GM12878 (cell line): ENCODE measurements at places on chromosomes 5 and 9. TPM values are rescaled to one million over a fixed set of nuclear protein-coding genes. Genes with fewer than 3 reads are reported as not detected.

The SMIM33 gene
- total RNA-seq, result not detected in 2 replicates

The SPATA31A3 gene
- not detected in 2 replicates for total RNA-seq

The ERCC6L2 gene
- total RNA-seq, result 25.2 and 27.1 TPM in 2 replicates

The GARNL3 gene
- total RNA-seq, result 9.4 and 9.8 TPM in 2 replicates

DNA sequence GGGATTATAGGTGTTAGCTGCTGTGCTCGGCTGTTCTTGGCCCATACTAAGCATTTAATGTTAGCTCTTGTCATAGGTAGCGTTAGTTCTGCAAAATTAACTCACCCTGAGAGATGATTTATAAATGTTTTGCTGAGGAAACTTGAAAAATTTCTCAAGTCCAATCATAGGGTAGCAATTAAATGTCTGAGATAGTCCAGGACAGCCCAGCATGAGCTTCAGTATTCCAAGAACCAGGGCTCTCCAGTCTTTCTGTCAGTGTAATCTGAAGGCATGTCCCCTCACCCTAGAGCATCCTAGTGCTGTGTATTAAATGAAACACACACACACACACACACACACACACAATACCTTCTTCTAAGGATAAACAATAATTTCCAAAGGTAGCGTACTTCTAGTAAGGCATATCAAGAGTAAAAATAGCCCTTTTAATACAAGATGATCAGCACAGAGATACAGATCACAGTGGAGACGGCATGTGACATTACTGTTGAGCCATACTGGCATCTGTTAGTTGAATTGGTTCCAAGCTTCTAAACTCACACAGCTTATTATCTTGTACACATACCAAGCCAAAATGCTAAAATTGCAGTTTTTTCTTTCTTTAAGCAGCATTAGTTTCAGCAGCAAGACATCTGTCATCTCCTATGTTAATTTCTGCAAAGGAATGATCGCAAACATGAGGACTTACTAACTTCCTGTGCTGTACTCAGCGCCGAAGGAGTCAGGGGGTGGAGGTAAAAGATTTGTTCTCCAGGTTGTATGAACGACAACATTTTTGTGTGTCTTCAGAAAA is 46.3 kb upstream of the JMY start:
- no peak overlapping the region for H3K27ac ChIP-seq
- H3K27me3 ChIP-seq, result no peaks in the 10 kb centered on the region
- no peak for DNase-seq
- no peaks in the 10 kb centered on the region for H3K4me1 ChIP-seq

GRCh38 chr5:61687371-61687770 is 355.3 kb downstream of the ZSWIM6 start:
- H3K4me3 ChIP-seq, result no peak overlapping the region
- no peaks in the 10 kb centered on the region for H3K27me3 ChIP-seq
- H3K36me3 ChIP-seq, result no peaks in the 10 kb centered on the region
- no peaks in the 10 kb centered on the region for H3K4me1 ChIP-seq
- no peak overlapping the region for H3K27ac ChIP-seq

DNA sequence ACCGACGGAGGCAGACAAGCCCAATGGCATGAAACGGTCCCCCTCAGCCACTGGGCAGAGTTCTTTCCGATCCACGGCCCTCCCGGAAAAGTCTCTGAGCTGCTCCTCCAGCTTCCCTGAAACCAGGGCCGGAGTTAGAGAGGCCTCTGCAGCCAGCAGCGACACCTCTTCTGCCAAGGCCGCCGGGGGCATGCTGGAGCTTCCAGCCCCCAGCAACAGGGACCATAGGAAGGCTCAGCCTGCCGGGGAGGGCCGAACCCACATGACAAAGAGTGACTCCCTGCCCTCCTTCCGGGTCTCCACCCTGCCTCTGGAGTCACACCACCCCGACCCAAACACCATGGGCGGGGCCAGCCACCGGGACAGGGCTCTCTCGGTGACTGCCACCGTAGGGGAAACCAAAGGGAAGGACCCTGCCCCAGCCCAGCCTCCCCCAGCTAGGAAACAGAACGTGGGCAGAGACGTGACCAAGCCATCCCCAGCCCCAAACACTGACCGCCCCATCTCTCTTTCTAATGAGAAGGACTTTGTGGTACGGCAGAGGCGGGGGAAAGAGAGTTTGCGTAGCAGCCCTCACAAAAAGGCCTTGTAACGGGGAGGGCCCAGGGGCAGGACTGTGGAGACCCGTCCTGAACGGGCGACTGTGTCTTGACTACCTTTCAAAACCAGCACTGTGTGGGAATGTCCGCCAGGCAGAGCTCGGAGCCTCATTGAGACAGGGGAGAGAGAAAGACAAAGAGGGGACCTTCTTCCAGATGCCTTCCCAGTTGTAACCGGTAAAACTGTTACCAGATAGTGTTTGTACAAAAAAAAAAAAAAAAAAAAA is 29.9 kb downstream of the CD180 start:
- peak overlapping the region; percentile 37 for H3K27ac ChIP-seq
- H3K4me1 ChIP-seq, result peaks cover 8% of the 10 kb centered on the region
- no peaks in the 10 kb centered on the region for H3K36me3 ChIP-seq
- no peaks in the 10 kb centered on the region for H3K27me3 ChIP-seq

DNA sequence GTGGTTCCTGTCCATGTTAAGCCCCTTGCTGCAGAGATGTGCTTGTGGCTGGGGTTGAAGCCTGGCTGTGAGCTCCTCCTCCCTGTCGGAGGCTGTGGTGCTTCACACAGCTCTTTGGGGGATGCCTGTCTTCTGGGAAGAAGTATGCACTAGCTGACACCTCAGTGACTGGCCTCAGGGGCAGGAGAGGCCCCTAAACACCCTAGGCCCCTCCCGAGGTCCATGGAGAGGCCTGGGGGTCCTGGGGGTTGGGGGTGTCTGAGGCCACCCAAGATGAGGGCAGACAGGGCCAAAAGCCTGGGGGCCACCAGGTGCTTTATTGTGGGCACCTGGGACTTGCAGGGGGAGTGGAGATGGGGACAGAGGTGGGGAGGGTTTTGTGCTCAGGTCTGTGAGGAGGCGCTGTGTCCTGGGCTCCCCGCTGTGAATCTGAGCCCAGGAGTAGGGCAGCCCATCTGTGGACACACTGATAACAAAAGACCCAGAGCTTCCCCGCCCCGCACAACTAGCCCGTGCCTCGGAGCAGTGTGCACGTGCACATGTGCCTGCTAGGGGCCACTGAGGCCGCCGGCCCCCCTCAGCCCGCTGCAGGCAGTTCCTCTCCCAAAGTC is 92.0 kb downstream of the PHF2 start:
- no peaks in the 10 kb centered on the region for H3K27me3 ChIP-seq
- no peak overlapping the region for H3K4me3 ChIP-seq
- DNase-seq, result no peak
- H3K4me1 ChIP-seq, result no peaks in the 10 kb centered on the region

DNA sequence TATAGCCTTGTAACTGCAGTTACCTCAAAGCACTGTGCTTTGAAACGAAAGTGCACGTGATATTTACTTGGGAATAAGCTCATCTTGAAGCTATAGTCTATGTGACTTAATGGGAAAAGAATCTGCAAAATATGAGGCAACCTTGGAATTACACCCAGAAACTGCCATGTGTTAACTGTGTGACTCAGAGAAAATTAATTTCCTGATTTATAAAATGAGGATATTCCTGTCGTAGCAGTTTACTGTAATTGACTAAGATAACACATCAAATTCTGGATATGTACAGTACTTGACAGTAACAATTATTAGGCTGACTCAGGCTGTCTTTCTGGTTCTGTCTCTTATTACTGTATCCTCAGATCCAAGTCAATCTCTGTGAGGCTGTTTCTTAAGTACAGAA is 1079.9 kb upstream of the ACO1 start:
- DNase-seq, result no peak
- H3K4me1 ChIP-seq, result peaks cover 4% of the 10 kb centered on the region; the same call in 1 of the 2 replicates
- no peaks in the 10 kb centered on the region for H3K36me3 ChIP-seq
- no peak overlapping the region for H3K4me3 ChIP-seq

- no peaks in the 10 kb centered on the region; the same call in 1 of the 2 replicates for H3K4me1 ChIP-seq
- H3K36me3 ChIP-seq, result no peaks in the 10 kb centered on the region
- H3K27me3 ChIP-seq, result no peaks in the 10 kb centered on the region
- no peak for DNase-seq
- no peak overlapping the region for H3K4me3 ChIP-seq
These were observed 10.8 kb upstream of the PLIN2 start for GRCh38 chr9:19138084-19138483.

DNA sequence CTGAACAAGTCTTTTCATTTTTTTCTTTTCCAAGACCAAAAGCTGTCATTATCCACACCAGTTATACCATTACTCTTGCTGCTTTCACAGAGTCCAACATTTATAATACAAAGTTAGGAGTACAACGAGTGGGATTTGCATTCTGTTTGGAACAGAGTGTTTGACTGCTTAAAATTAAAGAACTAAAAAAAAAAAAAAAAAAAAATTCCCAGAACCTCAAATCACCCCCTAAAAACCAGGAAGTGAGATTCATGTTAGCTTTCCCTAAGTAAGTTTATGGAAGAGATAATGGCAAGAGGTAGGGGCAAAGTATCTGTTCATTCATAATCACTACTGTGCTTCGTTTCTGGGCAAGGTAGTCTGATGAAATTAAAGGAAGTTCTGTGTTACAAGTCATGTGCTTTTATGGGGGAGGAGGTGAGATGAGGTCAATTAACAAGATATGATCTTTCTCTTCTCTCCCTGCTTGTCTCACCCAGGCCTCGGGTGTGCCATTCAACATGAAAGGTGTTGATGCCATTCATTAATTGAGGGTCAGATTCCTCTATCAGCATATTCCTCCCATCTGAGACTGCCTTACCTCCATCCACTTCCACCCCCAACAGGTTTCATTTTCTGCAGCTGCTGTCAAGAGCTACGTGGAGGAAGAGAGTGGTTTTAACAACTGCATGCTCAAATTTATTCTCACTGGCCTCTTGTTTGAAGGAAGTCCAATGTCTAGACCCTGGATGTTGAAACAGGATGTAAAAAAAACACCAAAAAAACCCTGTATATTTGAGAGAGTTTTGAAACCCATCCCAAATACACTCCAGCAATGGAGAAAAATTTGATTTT is 58.1 kb downstream of the MARCHF3 start:
- H3K4me3 ChIP-seq, result no peak overlapping the region
- peak; percentile 76 for DNase-seq
- peak overlapping the region; percentile 78 for H3K27ac ChIP-seq
- H3K4me1 ChIP-seq, result peaks cover 34% of the 10 kb centered on the region
- H3K27me3 ChIP-seq, result no peaks in the 10 kb centered on the region

DNA sequence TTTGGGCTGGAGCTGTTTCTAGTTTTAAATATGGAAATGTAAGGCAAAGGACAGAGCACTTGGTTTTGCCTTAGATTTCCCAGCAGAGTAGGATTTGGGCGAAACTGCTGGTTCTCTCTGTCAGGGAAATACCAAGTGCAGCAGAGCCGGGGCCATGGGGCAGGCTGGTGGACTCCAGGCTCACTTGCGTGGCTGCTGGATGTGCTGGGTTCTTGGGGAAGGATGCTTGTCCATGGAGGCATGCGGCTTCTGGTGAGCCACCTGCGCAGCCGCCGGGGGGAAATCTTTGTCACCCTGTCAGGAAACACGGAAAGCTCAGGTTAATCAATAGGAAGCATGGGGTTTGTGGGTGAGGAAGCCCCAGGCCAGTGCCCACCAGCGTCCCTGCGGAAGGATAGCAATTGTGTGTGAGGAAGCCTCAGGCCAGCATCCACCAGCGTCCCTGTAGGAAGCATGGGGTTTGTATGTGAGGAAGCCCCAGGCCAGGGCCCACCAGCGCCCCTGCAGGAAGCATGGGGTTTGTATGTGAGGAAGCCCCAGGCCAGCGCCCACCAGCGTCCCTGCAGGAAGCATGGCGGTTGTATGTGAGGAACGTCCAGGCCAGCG is 80.1 kb downstream of the DAP start:
- no peaks in the 10 kb centered on the region for H3K27me3 ChIP-seq
- no peak overlapping the region for H3K4me3 ChIP-seq
- peaks cover 17% of the 10 kb centered on the region for H3K4me1 ChIP-seq

- no peak for DNase-seq
- H3K27me3 ChIP-seq, result no peaks in the 10 kb centered on the region
- H3K4me3 ChIP-seq, result no peak overlapping the region
- H3K27ac ChIP-seq, result no peak overlapping the region
- H3K4me1 ChIP-seq, result no peaks in the 10 kb centered on the region; the same call in 1 of the 2 replicates
These were observed 434.7 kb downstream of the DTWD2 start for GRCh38 chr5:118553662-118554061.

- H3K4me3 ChIP-seq, result peak overlapping the region; percentile 7; the same call in 1 of the 2 replicates
- peaks cover 62% of the 10 kb centered on the region for H3K4me1 ChIP-seq
- peak overlapping the region; percentile 99 for H3K27ac ChIP-seq
These were observed 87.6 kb downstream of the UGCG start for GRCh38 chr9:111984086-111984802.

DNA sequence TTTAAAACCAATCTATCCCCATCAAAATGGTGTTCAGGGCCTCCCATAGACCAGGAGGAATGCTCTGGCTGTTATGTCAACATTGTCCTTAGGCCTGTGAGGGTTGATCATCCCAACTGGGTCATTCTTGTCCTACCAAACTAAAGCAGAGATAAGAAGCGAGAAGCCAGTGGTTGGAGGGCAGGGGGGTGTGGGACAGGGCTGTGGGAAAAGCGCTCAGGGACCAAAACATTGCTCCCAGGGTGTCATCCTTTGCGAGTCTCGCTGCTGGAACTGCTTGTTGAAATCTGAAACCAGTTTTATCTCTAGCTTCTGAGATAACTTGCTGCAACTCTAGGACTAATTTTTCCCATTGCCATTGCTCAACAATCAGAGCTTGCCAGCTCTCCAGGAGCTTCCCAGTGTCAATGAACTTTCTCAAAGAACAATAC is 48.1 kb downstream of the SPATA31C2 start:
- no peak for DNase-seq
- no peaks in the 10 kb centered on the region for H3K4me1 ChIP-seq
- H3K27ac ChIP-seq, result no peak overlapping the region
- H3K36me3 ChIP-seq, result no peaks in the 10 kb centered on the region
- no peaks in the 10 kb centered on the region for H3K27me3 ChIP-seq
- H3K4me3 ChIP-seq, result no peak overlapping the region

DNA sequence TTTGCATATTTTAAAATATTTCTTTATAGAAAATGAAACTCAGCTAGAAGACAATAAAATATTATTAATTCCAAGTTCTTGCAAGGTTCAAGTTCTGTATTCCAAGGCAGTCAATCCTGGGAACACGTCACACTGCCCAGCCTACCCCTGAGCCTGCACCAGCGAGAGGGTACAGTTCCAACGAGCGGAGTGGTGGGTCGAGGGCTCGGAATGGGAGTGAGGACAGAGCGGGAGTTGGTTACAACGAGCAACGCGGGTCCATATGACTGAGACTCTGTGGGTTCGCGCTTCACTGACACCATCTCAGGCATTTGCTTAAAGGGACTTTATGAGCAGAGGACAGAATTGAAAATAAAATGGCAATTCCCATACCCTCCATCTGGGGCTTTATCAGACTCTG is 40.0 kb upstream of the SPTLC1 start:
- H3K36me3 ChIP-seq, result no peaks in the 10 kb centered on the region
- H3K27me3 ChIP-seq, result no peaks in the 10 kb centered on the region; the same call in 1 of the 2 replicates
- H3K4me3 ChIP-seq, result no peak overlapping the region
- H3K27ac ChIP-seq, result no peak overlapping the region
- H3K4me1 ChIP-seq, result no peaks in the 10 kb centered on the region

DNA sequence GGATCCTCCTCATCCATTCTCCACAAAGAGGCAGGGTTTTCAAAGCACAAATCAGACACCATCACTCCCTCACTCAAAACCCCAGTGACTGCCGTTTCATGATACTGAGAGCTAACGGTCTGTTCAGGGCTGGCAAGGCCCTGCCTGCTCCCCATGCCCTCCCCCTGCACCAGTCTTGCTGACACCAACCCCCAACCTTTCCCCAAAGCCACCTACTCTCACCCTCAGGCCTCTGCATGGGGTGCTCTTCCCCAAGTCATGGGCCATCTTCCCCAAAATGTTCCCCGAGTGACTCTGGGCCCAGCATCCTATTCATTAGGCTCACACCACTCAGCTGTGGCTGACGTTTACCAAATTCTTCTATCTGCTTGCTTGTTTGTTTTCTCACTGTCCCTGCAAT is 21.7 kb upstream of the OLFM1 start:
- no peak overlapping the region for H3K4me3 ChIP-seq
- no peak overlapping the region for H3K27ac ChIP-seq
- H3K36me3 ChIP-seq, result no peaks in the 10 kb centered on the region
- DNase-seq, result no peak
- no peaks in the 10 kb centered on the region for H3K4me1 ChIP-seq
- H3K27me3 ChIP-seq, result no peaks in the 10 kb centered on the region; the same call in 1 of the 2 replicates
